ENCODE measurements at places on chromosomes 11 and 22.

GRCh38 chr11:69641681-69642548, 959 bp downstream of the CCND1 start:
- no peak for DNase-seq

GRCh38 chr22:40582063-40582462, 54.5 kb downstream of the MRTFA start:
- DNase-seq: no peak

DNA sequence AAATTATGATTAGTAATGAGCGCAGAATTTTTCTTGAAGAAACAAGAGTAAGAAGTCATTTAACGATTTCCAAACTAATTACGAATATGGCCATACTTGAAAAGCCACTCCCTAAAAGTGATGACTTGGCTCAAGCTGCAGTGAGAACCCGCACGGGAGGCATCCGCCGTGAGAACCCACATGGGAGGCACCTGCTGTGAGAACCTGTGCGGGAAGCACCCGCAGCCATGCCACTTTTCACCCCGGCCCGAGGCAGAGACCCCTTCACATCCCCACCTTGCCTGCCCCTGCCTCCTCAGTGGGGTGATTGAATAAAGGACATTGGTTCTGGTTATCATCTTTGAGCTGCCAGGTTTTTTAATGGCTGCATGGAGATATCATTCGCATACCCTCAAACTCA, 89.7 kb downstream of the BRD1 start:
- no peak for DNase-seq

DNA sequence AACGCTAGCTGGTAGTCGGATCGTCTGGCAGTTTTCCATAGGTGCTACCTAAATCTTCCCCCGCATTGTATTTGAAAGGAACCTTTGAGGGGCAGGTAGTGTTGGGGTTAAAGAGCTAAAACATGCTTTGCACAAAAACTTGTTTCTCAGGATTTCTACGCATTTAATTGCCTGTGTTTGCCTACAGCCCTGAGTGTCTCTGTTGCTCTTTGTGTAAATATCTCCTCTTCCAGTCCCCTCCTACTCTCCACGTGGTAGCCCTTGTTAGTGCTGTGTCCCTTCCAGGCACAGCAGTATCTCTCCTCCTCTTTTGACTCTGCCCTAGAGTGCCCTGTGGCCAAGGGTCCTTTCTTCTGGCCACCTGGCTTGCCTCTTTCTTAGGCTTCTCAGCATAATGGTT, 81.7 kb downstream of the BARX2 start:
- no peak for DNase-seq

DNA sequence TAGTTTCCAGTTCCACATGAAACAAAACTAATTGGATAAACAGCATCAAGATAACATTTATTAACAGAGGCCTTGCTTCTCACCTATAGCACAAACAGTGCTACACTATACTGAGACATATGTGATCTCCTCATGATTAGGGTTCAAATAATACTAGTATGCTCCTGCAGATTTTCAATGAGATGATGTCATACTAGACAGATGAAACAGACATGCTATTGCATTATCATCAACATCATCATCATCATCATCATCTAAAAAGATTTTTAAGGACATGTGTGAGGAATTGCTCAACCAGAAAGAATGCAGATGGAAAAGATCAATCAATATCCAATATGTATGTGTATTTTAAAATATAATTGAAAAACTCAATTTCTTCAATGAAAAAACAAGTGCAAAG, 932.3 kb downstream of the METTL15 start:
- no peak for DNase-seq

DNA sequence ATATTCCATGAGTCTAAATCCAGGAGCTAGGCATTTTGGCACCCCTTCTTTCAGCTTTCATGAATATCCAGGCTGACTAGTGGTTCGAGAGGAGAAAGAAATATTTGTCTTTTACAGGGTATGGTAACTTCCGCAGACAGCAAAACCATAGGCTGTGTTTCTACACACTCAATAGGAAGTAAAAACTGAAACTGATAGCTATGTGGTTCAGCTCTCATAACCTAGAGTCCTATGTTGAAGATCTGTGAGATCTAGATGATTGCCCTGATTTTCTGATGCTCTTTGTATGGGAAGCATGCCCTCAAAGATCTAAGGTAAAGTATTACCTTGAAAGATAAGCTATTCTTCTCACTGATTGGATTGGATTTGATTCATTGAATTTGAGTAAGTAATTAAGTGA, 118.3 kb downstream of the CD44 start:
- peak; percentile 26 for DNase-seq

GRCh38 chr11:116911976-116912734, 74.7 kb upstream of the APOA1 start:
- DNase-seq: no peak

DNA sequence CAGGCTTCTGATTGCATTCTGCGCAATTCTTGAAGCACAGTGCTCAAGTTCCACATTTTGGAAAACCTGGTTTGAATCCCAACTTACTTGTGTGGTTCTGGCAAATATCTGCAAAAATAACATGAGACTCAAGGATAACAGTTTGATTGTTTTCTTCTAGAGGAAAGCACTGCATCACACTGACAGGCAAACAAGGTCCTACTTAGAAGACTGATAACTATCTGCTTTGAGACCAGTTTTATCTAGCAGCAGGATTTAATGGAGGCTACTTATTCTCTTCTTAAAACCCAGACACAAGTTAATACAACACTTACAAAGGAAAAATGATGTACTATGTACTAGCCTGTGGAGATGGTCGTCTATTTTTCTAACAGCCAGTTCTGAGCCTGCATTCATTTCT, 41.4 kb downstream of the RIC3 start:
- DNase-seq: no peak

GRCh38 chr11:6307876-6308275, 12.4 kb downstream of the CAVIN3 start:
- no peak for DNase-seq

- no peak for DNase-seq
Observed at GRCh38 chr11:94786264-94787126, 18.3 kb downstream of the AMOTL1 start.

GRCh38 chr11:5631969-5632635, 7.3 kb downstream of the TRIM34 start:
- peak; percentile 29 for DNase-seq

- no peak for DNase-seq
Observed at GRCh38 chr22:30086496-30086895, 6.2 kb downstream of the HORMAD2 start.

DNA sequence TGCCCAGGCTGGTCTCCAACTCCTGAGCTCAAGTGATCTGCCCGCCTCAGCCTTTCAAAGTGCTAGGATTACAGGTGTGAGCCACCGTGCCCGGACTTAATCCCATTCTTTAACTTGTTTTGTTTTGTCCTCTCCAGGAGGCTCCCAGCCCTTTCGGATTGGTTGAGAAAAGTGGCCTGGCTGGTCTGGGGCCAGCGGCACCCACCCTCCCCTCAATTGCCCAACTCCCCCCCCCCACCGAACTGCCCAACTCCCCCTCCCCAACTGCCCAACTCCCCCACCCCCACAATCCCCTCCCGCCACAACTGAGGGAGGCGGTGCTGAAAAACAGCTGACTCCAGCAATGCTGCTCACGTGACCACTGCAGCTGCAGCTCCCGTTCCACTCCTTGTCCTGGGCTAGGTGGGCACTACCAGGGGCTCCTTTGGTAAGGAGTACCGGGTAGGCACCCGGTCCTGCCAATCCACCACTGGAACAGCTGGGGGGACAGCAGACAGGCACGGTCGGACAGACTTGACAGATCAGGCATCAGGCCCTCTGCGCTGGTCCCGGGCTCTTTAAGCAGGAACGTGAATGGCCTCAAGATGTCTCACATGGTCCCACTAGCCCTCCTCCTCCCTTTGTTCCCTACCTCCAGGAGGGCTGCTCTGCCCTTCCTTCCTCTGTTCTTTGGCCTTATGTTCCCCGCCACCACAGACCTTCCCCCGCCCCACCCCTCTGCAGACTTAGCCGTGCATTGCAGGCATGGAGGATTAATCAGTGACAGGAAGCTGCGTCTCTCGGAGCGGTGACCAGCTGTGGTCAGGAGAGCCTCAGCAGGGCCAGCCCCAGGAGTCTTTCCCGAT, at the start of gene TCN2:
TSS of gene TCN2 (plus strand) at position 720 of the 845 bp plus-strand sequence. CDS start 158 bp downstream, outside the sequence.
- DNase-seq: no peak

GRCh38 chr11:75311858-75312288, 39.6 kb downstream of the ARRB1 start:
- no peak for DNase-seq

DNA sequence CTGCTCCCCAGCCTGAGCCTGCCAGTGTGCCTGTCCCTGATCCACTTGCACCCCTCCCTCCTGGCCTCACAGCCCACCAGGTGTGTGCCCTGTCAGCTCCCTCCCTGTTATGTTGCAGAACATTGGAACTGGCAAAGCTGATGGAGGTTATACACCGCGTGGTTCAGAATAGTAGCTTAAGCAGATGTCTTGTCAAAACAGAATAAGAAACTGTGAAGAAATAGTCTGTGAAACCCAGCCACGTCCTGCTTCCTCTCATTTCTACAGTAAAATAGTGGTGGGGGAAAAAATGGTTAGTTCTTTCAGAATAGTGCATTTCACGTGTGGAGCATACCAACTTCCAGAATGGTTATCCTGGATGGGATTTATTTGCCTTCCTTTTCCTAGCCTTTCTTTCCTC, 161.2 kb upstream of the NAV2 start:
- DNase-seq: no peak

GRCh38 chr11:11288972-11289616, 64.0 kb downstream of the CSNK2A3 start:
- DNase-seq: no peak

DNA sequence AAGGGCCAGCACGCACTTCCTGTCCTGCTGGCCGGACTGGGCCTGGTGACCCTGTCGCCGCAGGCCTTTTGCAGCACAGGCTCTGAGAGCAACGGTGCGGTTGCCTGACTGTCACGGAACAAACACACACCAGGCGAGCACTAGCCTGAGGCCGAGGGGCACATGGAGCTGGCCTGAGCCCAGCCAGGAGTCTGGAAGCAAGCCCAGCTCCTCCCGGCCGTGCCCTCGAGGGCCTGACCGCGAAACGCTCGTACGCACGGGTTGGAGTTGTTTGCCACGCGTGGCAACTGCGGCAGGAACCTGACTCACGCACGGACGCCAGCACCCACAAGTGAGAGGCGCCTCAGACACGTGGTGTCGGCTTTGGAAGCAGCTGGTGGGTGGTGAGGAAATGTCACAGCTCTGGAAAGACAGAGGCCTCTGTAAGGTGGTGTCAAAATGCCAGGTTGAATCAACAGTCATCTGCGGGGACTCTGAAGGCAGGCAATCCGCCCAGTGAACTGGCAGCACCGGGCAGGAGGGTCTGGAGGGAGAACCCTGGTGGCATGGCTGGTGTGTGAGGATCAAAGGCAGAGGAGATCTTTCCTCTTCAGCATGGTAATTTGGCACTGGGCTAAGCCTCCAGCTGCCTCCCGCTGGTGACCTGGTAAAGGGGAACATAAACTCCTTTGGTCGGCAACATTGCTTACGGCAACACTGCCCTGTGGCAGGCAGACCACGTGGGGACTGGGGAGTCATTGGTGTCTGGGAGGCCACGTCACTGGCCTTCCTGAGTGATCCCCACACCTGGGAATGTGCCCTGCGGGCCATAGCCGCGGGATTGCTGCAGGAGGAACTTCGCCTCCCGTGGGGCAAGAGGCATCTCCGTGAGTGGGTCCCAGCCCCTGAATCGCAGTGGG, 15.3 kb upstream of the IL17REL start:
- DNase-seq: peak; percentile 29

DNA sequence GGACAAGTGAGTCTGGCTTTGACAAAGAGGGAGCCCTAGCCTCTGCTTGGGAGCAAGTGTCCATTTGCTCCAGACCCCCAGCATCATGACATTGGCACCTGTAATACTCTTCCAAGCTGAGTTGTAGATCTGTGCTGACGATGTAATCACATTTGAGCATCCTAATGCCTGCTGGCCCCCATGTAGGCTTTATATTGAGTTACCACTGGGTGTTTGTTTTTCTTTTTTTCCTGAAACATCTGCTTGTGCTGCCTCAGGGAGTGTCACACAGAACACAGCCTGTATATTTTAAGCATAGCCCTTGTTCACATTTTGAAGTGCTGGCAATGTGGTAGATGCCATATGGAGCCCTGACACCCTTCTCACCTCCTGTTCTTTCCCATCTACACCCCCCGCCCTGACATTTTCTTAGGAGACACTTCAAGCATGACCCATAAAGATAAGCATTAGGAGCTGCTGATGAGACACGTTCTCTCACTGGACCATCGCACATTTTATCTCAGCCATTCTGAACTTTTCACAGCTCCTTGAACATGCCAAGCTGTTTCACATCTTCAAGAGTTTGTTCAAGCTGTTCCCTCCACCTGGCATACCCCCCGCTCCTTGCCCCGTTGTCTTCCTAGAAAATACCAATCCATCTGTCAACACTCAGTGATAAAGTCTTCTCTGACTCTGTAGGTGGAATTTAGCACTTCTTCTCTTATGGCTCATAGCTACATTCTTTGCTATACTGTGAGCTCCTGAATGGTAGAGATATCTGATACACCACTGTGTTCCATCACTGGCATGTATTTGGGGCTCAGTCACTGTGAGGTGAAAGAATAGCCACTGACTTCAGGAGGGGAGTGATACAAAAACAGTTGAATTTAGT, 128.7 kb downstream of the TRIM44 start:
- DNase-seq: no peak

GRCh38 chr22:32325416-32325801, 32.3 kb upstream of the RFPL3 start:
- DNase-seq: no peak

DNA sequence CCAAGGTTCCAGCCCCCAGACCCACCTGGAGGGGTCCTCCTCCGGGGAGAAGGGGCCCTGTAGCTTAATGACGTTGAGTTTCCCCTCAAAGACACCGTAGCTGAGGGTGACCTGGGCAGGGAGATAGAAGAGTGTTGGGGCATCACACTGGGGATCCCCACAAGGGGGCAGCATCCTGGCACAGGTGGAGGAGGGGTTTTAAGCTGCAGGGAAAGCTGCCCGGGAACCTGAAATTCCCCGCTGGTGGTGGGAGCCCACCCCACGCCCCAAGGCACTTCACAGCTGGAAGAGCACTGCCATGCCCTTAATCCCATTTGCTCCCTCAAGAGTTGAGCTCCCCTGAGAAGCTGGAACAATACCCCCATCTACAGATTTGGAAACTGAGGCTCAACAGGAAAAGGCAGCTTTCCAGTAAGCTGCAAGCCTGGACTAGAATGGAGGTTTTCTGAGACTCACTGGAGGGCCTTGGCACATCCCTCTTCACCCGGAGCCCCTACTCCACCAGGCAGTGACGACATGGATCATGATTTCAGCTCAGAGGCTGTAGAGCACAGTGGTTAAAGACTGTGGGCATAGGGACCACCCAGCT, 13.7 kb downstream of the MFNG start:
- DNase-seq: peak; percentile 61

DNA sequence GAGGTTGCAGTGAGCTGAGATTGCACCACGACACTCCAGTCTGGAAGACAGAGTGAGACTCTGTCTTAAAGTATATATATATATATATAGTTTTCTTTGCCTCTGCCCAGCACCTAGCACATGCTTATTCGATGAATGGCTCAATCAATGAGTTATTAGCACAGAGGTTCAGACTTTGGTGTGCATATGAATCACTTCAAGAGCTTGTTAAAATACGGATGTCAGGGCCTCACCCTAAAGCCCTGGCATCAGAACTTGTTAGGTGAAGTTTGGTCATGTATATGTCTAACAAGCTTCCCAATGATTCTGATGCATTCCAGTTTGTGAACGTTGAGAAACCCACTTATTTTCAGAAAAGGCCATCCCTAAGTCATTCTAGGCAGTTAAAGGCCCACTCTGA, 21.8 kb upstream of the TMEM86A start:
- DNase-seq: no peak
